ENCODE measurements at places on chromosomes 5 and 9. TPM values are rescaled to one million over a fixed set of nuclear protein-coding genes. Genes with fewer than 3 reads are reported as not detected.

NTRK2 gene
- 0.29 TPM for total RNA-seq

TSLP gene
- 0.03 TPM for total RNA-seq

TPRN gene
- 12.8 TPM for total RNA-seq

ADAMTS12 gene
- 3.5 TPM for total RNA-seq

ZNF169 gene
- total RNA-seq, result 1.1 TPM

HRCT1 gene
- total RNA-seq, result 1.8 TPM

AGXT2 gene
- not detected for total RNA-seq

OR4F3 gene
- not detected for total RNA-seq

RHOBTB3 gene
- total RNA-seq, result 120 TPM

PRR16 gene
- 1.3 TPM for total RNA-seq

GDA gene
- total RNA-seq, result 3.7 TPM

SAXO1 gene
- total RNA-seq, result not detected

MYMK gene
- not detected for total RNA-seq

CLIC3 gene
- total RNA-seq, result 3.9 TPM

AFAP1L1 gene
- 11.7 TPM for total RNA-seq

NR4A3 gene
- 0.17 TPM for total RNA-seq

SOHLH1 gene
- not detected for total RNA-seq

TMC1 gene
- not detected for total RNA-seq

GBGT1 gene
- total RNA-seq, result 13.9 TPM

GLRA1 gene
- total RNA-seq, result not detected

ZBTB26 gene
- 6.4 TPM for total RNA-seq

TAF11L10 gene
- total RNA-seq, result not detected

PRDM9 gene
- not detected for total RNA-seq

WDR31 gene
- 2.3 TPM for total RNA-seq

HDAC3 gene
- 62.0 TPM for total RNA-seq

LCN10 gene
- total RNA-seq, result not detected

LCN9 gene
- not detected for total RNA-seq

PCDH1 gene
- total RNA-seq, result 2.7 TPM

CD72 gene
- total RNA-seq, result 1.7 TPM

ANKRD31 gene
- not detected for total RNA-seq

CYLC2 gene
- not detected for total RNA-seq

PCDHB4 gene
- total RNA-seq, result 0.51 TPM

All from Daoy (cell line).